ENCODE measurements at places on chromosomes 2 and 18.

- DNase-seq, result no peak
These were observed 807 bp upstream of the NEU4 start for GRCh38 chr2:241808051-241808720.

GRCh38 chr2:32788114-32788513 lies 158.6 kb upstream of the LTBP1 start:
- no peak for DNase-seq

DNA sequence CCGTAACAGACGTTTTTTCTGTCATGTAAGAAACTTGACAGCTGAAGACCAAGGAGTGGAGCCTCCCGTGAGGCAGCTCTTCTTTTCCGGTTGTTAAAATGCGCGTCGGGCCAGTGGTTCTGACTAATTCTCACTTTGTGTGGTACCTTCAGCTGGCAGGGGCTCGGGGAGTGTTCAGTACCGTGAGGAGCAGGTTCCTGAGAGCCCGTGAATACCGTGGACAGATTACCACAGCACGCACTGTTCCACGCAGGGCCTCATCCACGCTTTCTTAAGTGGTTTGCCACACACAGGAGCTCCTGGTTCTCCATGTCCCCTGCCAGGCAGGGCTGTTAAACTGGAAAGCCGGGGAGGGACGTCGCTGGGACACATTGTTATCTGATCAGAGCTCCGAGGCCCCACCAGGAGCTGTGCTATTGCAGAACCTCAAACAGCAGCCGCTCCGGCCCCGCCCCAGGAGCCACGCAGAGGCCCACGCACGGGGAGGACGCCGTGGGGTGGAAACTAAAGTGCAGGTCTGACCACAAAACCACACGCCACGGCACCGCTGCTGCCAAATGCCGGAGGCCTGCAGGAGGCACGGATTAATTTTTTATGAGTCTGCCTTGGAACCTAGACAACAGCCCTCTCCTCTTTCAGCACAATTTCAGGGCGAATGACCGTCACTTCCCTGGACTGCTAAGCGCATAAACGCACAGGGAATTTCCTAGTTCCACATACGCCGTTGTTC lies 43.3 kb downstream of the NFATC1 start:
- no peak for DNase-seq

DNA sequence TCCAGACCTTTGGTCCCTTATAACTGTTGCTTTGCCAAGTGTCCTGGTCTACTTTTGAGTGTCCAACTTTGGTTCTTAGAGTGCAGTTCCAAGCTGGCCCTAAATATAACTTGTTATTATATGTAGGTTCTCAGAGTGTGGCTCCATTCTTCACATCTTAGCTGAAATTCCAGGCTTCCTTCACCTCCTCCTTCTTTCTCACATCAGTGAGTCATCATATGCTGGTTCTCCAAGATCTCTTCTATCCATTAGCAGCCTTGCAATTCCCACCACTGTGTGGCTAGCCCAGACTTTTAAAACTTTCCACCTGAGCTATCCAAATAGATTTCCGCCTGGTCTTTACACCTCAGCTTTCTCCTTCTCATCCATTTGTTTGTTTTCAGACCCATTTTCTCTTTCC lies 12.6 kb upstream of the CXCR4 start:
- no peak for DNase-seq

GRCh38 chr2:69122271-69122670 lies 109.3 kb downstream of the ANTXR1 start:
- no peak for DNase-seq

DNA sequence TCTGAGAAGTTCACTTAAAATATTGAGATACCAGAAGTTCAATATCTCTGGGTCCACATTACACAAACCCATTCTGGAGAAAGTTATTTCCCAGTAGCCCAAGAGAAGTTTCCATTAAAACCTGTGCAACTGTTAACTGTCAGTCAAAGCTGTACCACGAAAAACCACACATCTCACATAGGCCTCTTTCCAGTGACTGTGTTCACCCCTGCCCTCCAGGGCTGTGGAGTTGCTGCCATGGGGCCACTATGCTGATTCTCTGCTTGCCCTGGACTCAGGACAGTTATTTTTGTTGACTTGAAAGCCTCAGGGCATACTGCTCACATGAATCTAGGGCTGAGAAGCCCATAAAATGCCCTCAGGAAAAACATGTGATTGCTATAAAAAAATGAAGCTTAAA lies 153.8 kb downstream of the PIEZO2 start:
- DNase-seq, result no peak

DNA sequence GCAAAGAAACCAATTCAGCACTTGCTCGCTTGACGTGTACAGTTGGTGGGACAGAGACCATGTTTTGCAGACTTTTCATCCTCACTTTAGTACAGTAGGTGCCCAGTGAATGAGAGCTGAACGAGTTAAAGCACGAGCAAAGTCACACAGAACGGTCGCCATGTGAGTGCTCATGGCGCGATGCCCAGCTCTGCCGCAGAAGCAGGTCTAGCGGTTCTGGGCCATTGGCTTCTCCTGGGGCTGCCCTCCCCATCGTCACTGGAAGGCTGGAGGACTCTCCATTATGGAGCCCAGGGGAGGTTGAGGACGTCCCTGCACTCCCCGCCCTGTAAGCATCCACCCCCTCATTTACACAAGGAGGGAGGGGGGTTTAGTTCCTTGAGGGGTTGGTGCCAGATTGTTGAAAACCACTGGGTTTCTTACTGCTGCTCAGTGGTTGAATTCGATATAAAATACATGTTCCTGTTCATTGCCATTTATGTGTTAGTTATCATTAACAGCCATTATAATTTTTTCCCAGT lies 24.9 kb downstream of the PTGR3 start:
- DNase-seq, result no peak

GRCh38 chr2:60867848-60868247 lies 13.5 kb upstream of the REL start:
- DNase-seq, result no peak

DNA sequence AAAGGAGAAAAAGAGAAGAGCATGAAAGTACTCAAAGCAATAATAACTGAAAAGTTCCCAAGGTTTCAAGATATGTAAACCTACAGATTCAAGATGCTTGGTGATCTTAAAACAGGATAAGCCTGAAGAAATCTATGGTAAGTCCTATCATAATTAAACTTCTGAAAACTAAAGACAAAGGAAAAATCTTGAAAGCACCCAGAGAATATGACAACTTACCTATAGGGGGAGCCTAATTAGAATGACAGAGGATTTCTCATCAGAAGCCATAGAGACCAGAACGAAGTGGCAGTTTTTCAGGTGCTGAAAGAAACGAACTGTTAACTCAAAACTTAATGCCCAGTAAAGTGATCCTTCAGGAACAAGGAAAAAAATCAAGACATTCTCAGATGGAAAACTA lies 59.7 kb downstream of the XDH start:
- no peak for DNase-seq

DNA sequence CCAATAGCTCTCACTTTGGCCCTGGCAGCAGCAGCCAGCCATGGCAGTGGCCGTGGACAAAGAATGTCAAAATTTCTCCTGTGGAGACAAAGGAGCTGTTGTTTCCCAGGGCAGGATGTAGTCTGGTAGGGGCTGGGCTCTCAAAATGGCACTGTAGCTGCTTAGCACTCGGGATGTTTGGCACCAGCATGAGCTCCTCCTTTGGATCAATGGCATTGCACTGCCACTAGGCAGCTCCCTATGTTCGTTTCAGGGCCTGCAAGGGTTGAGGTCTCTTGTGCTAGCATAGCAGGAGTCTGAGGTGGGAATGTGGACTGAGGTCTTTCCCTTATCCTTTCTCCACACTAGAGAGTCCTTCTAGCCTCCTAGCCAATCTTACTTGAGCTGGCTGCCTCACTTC lies 948.8 kb upstream of the FAM98A start:
- no peak for DNase-seq

GRCh38 chr2:33762636-33763035 lies 163.5 kb upstream of the FAM98A start:
- no peak for DNase-seq

DNA sequence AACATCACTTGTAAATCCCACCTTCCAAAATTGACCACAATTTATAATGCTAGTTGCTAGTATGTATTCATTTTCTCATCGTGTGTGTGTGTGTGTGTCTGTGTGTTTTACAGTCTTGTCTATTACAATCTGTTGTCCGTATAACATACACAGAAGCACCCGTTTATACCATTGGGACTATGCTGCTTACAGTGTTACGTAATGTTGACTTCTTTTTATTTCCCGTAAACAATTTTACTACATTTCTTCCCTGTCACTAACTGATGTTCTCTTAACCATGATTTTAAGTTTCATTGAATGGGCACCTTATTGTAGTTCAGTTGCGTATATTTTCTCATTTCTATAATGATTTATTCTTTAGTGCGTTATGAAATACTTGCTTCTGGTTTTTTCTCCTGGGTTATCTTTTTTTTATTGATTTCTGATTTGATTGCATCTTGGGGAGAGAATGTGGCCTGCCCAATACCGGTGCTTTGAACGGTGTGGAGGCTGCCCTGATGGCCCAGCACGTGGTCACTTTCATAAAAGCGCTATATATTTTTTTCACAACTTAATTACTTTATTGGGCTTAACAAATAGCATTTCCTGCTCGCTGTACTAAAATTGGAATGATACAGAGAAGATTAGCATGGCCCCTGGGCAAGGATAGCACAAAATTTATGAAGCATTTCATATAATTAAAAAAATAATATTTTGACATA lies 14.5 kb upstream of the ASB1 start:
- DNase-seq, result no peak

GRCh38 chr2:10556271-10557140 lies 108.4 kb upstream of the ODC1 start:
- no peak for DNase-seq

DNA sequence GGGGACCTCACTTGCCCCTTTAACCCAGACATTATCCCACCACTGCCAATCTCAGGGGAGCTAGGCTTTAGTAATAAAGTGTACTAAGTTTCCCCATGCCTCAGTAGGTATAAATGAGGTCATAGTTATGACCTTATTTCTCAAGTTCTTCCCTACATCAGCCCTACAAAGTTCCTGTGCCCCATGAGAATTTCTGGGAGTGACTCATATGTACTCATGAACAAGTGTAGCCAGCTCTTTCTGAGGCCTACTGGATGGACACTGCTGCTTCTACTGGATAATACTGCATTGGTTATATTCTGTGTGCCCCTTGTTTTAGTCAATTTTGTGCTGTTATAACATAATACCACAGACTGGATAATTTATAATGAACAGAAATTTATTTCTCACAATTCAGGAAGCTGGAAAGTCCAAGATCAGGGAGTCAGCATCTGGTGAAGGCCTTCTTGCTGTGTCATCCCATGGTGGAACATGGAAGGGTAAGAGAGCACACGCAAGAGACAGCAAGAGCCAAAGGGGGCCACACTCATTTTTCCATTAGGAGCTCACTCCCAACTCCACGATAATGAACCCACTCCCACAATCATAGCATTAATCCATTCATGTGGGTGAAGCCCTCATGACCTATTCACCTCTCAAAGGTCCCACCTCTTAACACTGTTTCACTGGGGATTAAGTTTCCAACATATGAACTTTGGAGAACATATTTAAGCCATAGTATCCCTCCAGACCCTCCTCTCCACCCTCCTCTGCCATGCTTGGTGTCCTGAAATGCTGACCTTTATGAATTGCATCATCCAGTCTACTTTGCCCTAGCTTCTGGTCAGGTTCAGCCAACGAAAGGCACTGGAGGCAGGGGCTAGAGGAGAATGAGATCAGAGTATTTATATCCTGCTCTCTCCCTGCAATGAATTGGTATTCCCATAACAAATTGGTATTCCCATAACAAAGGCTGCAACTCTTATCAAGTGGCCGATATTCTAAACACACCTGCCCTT lies 25.4 kb upstream of the ST3GAL5 start:
- no peak for DNase-seq

DNA sequence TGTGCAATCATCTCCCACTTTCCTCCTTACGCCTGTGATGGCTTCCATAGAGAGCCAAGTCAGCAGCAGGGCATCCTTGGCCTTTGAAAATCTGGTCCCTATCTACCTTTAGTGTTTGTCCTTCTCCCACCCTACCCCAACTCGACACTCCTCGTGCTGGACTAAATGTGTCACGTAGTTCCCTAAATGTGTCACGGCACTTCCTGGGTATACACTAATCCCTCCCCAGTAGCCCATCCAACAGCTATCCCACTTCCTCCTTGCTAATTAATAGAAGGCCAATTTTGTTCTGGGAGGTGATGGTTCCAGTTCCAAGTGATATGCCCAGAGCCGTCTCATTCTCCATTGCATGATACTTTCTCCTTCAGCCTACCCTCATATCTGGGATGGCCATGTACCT lies 36.5 kb upstream of the ZFP36L2 start:
- DNase-seq, result no peak

DNA sequence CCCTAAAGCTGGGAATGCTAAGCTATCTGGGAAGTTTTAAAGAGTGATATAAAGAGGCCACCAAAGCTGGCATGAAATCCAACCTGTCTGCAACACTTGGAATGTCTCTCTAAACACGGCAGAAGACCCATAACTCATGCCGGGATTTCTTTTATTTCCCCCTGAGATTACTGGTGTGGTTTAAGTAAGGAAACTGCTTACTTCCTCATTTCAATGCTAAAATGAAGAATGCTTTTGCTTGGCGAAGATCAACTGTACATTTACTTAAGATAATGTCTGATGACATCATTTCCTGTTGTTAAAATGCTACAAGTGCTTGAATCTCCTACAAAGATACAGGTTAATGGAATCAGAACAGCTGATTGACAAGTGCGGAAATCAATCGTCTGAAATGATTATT lies 353.8 kb upstream of the SALL3 start:
- DNase-seq, result no peak

DNA sequence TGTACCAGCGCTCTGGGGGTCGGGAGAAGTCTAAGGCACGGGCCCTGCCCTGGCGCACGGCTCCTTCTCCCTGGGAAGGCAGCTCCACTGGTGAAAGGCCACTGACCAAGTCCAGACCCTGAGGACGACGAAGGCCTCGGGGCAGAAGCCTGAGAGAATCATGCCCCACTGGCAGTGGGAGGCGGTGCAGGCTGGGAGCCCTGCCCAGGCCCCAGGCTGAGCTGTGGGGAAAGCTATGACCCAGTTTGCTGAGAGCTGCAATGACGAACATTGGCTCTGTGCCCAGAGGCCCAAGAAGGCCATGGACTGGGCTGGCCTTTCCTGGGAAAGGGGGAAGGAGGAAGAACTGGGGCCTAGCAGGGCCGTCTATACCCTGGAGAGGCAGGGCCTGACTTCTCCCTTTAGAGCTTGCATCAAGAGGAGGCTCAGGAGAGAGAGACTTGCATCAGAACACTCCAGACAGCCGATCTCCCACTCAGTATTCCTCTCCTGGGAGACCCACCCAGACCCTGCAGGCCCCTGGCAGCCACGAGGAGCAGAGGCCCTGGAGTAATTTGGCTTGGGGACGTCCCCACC lies 32.9 kb downstream of the HS1BP3 start:
- DNase-seq, result peak; percentile 97

GRCh38 chr18:44465381-44465841 lies 215.3 kb upstream of the SETBP1 start:
- DNase-seq, result no peak

GRCh38 chr2:23550553-23550952 lies 165.6 kb downstream of the KLHL29 start:
- peak; percentile 50 for DNase-seq

GRCh38 chr2:208440716-208441115 lies 34.1 kb downstream of the PTH2R start:
- no peak for DNase-seq

- DNase-seq, result no peak
These were observed 670.7 kb downstream of the ERBB4 start for GRCh38 chr2:211867845-211868451.

GRCh38 chr2:136016836-136017235 lies 31.4 kb upstream of the DARS1 start:
- no peak for DNase-seq
